GM20000 (cell line): ENCODE measurements at places on chromosomes 13 and 19.

GRCh38 chr13:100895651-100896050 lies 221.1 kb upstream of the TMTC4 start:
- no peak for DNase-seq

DNA sequence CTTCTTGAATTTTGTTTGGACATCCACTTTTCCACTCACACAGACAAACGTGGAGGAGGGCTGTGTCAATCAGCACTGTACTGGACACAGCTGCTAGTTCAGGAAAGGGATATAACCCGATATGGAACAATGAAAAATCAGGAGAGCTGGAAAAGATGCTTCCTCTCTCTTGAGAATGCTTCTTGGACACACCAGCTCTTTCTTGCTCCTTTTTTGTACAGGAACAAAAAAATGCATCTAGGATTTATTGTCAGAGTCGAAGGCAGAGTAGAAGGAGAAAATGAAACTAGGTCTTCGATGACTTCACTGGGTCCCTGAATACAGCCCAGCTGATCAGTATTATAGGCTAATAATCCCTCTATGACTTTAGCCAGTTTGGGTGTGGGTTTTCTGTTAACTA lies 62.2 kb downstream of the PEG3 start:
- DNase-seq = no peak

DNA sequence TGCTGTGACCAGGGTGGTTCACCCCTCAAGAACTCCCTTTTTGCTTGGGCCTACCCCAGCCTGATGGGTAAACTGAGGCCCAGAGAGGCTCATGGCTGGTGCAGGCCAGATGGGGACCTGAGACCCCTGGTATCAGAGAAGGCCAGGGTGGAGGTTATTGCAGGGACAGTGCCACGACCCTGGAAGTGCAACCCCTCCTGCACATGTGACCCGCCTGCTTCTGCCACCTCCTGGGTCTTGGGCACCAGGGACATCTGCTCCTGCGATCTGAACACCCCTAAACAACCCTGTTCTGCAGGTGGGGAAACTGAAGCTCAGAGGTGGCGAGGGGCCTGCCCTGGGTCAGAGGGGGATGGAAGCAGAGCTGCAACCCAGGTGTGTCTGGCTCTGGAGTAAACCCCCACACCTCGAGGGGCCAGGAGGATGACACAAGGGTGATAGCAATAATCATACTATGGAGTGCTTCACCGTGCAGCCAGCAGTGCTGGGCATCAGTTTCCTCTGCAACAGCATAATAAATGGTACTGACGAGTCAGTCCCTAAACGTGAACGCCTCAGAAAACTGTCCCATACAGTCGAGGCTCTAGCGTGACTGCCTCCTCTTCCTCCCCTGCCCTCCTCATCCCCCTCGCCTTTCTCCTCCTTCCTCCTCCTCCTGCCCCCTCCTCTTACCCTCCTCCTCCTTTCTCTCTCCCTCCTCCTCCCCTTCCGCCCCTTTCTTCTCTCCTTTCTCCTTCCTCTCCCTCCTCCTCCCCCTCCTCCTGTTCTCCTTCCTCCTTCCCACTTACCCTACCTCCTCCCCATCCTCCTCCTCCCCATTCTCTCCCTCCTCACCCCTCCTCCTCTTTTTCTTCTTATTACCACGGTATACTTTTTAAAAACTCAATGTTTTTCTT lies 4.3 kb downstream of the YJEFN3 start:
- DNase-seq = no peak

GRCh38 chr13:56907766-56908165 lies 233.0 kb upstream of the PRR20A start:
- no peak for DNase-seq

- no peak for DNase-seq
Observed at GRCh38 chr13:27665333-27665732, 43.6 kb downstream of the POLR1D start.

GRCh38 chr19:31355665-31356289 lies 6.5 kb upstream of the TSHZ3 start:
- DNase-seq = no peak

GRCh38 chr13:94968757-94969086 lies 256.4 kb upstream of the SOX21 start:
- no peak for DNase-seq
